ENCODE measurements at places on chromosomes 4 and X. TPM values are rescaled to one million over a fixed set of nuclear protein-coding genes. Genes with fewer than 3 reads are reported as not detected.

The FAM236D gene
- polyA plus RNA-seq, result not detected

The LDB2 gene
- polyA plus RNA-seq, result not detected

The POU4F2 gene
- polyA plus RNA-seq, result not detected

The RIPPLY1 gene
- polyA plus RNA-seq, result 0.10 TPM

DNA sequence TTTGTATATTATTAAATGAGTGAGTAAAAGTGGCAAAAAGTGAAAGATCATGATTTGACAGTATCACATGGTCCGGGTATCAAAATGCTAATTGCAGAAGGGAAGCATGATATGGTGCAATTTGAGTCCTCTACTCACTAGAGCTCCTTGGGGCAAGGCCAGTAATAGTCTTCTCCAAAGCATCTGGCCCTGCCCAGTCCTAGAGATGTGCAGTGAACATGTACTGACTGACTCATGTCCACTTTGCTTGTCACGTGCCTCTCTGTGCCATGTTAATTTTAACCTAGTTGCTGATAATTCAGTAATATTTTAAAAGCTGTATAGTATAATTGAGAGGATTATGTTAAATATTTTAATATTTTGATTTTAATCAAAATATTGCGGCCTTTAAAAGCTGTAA is 54.6 kb upstream of the TENM3 start:
- DNase-seq, result no peak

DNA sequence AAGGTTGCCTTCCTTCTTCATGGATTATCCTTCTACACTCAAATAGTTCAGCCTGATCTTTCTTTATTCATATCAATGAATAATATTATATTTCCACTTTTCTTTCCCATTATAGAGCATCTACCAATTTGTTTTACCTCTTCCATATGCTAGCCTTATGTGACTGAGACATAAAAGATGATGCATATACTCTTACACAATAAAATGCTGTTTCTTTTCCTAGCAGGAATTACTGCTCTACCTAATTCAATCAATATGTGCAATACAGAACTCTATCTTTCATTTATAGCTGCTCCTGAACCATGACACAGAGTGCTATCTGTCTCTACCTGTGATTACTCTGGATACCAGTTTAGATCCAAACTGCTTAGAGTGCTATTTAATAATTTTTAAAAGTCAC is 2334.0 kb downstream of the PCDH7 start:
- no peak for DNase-seq

DNA sequence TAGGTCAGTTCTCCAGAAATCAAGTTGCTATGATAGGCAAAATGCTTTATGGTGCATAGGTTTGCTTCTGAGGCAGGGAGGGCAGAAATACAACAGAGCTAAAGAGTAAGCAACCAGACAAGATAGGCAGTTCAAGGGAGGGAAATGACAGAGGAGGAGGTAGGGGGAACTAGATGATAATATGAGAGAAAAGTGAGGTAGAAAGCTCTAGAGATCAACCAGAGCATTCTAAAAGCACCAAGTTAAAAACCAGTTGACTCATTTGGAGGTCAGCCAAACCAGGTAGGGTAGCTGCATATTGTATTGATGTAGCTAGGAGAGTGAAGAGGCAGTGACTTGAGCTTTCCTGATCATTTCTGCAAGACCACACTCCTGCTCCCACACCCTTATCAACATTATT is 49.0 kb upstream of the SLC16A2 start:
- no peak for DNase-seq

The VEGFD gene
- 0.62 TPM for polyA plus RNA-seq

The ADH7 gene
- not detected for polyA plus RNA-seq

GRCh38 chr4:37759833-37760232 is 66.7 kb upstream of the PGM2 start:
- no peak for DNase-seq

The PRDM5 gene
- polyA plus RNA-seq, result 6.5 TPM

DNA sequence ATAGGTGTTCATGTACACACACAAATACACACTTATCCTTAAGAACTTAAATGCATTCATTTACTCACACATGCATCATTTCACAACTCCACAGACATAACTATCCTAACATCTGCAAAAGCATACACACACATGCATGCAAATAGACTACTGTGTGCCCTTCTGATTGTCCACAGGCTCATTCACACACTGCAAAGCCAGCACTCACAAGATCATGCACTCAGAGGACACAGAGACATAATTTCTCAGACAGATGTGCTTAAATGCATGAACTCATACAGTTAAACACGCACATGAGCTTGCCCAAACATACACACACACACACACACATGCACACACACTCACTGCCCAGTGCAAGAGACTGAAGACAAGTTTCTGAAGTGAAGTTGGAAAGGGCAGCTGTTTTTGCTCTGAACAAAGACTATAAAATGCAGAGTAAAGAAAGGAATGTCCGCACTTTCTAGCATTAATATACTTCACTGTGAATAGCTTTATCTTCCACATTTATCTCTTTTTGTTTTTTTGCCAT is 1018.0 kb upstream of the HS3ST1 start:
- no peak for DNase-seq

DNA sequence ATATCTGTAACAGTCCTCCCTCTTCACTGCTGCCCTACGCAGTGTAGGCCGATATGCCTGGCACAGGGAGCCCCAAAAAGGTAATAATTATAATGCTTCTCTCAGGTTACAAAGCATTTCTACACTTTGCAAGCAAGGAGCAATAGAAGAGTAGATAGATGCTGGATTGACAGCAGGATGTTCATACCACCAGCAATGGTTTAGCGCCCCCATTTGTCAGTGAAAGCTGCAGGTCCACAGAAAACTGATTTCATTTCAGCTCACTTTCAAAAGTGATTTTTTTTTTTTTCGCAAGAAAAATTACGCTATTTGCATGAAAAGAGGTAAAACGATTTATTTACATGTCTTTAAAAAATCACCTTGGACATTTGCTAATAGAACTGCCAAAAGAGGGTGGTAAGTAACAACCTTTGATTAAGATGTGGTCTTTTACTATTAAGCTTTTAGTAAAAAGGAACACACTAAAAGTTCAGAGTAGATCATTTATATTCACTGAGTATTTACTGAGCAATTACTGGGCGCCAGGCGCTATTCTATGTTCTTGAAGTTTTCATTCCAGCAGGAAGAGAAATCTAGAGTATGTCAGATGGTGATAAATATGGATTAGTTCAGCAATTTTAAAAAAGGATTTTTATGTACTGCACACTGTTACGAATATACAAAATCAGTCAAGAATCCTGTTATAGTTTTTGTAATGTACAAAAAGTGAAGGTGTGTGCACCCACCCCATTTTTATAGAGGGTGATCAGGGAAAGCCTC is 34.4 kb downstream of the HPF1 start:
- DNase-seq, result no peak

DNA sequence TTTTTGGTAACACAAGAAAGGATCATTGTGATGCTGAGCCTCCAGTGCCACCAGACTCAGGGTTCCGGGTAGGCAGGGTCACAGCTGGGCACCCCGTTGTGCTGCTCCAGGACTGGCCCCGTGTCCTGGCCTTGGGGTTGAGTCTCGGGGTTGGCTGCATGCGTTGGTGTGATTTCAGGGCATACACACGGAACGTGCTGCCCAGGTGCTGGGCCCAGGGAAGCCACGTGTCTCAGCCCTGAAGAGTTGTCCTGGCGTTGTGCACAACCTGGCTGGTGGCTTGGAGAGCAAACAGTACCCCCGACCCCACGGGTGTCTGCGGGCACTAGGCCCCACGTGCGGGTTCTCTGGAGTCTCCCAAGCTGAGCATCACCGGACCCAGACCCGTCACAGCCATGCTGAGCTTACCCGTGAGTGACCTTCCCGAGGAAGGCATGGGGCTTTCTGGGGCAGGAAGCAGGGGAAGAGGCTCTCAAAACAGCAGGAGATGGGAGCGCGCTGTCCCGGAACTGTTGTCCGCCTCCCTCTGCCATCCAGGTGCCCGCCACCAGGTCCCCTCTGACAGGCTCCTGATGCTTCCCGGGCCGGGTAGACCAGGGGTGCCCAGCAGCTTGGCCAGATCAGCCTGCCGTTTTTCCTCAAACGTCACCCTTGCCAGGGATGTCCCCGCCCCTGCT is 66.1 kb upstream of the ENPP6 start:
- DNase-seq, result no peak

The KCNIP4 gene
- polyA plus RNA-seq, result not detected

The VSIG4 gene
- polyA plus RNA-seq, result not detected

DNA sequence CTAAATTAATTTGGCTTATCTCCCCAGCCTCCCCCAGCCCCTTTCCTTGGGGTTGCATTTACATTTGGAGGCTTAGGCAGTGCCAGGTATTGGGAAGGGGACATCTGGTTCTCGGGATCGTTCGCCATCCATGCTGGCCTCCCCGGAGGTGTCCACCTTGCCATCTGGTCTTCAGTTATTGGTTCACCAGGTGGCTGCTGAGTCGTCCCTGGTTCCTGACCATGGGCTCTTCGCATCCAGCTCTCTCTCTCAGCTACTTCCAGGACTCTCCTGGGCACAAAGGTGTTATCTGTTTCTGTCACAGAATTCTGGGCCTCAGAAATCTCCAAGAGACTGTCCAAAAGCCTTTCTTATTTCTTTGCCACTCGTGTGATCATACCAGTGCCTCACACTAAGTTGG is 75.4 kb upstream of the SCOC start:
- DNase-seq, result no peak

The CFAP47 gene
- 0.03 TPM for polyA plus RNA-seq

The OPRPN gene
- polyA plus RNA-seq, result not detected

DNA sequence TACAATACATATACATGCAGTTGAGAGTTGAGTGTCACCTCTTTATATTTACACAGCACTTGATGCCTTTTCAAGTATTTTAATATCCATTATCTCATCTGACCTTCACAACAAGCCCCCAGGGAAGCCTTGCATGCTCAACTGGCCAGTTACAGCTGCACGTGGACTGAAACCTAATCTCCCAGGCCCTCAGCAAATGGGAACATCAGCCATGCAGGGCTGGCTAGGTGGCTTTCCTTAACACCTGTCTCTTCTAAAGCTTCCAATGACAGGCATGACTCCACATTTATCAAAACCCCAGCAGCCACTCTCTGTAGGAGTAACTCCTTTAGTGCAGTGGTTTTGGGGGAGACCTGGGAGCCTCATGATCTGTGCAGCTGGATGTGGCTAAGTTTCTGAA is 56.4 kb downstream of the PHKA2 start:
- DNase-seq, result no peak

The AKAP4 gene
- polyA plus RNA-seq, result not detected

GRCh38 chr4:5156682-5157081 is 105.4 kb downstream of the STK32B start:
- DNase-seq, result no peak

The CT45A10 gene
- polyA plus RNA-seq, result not detected

DNA sequence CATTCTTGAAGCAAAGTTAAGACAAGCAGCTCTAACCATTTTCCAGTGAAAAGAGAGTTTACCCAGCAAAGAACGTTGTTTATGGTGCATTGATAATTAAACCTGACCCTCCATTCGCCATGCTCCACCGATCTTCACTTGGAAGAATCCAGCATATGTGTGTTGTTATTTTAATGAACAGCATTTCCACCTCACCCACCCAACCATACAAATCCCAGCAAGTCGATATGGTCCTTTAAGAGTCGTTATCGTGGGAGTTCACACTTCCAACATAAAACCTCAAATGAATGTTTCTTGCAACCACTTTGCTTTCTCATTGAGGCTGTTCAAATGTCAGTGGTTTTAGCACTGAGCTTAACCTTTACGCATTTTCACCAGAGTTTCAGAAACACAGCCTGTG is 147.4 kb upstream of the LDB2 start:
- no peak for DNase-seq

GRCh38 chrX:48971249-48972219 is at the start of gene KCND1:
Gene KCND1, minus strand, starts transcription at chrX:48971844. Its CDS starts 1,573 bp downstream, at chrX:48970271.
- no peak for DNase-seq

GRCh38 chr4:104878936-104879335 is 267.7 kb upstream of the TET2 start:
- no peak for DNase-seq

The PNMA6F gene
- polyA plus RNA-seq, result not detected

The GUCY1A1 gene
- polyA plus RNA-seq, result not detected

DNA sequence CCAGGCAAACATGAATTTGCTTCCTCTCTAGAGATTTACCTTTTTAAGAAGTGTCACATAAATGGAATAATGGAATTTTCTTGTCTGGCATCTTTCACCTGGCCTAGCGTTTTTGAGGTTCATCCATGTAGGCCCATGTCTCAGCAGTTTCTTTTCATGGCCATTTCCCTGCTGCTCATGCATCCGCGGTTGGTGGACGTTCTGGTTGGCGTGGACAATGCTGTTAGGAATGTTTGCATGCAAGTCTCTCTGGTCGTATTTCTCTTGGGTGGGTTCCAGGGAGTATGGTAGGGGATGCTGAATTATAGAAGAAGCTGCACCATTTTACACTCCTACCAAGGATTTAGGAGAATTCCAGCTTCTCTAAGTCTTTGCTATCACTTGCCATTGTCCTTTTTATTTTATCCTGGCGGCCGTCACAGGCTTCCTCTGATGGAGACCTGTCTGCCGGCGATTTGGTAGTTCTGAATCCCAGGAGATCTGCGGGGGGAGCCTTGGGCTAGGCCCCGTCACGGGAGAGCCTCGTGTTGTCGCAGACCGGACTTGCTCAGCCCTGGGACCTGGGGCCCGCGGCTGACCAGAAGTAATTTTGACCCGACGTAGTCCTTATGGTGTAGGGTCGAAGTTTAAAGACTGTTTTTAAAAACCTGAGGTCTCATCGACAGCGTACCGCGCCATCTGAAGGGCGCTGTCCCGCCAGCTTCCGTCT is 56.9 kb upstream of the TADA2B start:
- DNase-seq, result peak; percentile 23

- no peak for DNase-seq
Measured at GRCh38 chr4:4529392-4529791, 12.5 kb downstream of the STX18 start.

- no peak for DNase-seq
Measured at GRCh38 chrX:134685668-134686067, 27.4 kb upstream of the PLAC1 start.

GRCh38 chr4:76752861-76753501 is 145.0 kb downstream of the SOWAHB start:
- no peak for DNase-seq

GRCh38 chrX:25005034-25005381 is 10.8 kb downstream of the ARX start:
- no peak for DNase-seq

The RPS6KA6 gene
- polyA plus RNA-seq, result 4.6 TPM

DNA sequence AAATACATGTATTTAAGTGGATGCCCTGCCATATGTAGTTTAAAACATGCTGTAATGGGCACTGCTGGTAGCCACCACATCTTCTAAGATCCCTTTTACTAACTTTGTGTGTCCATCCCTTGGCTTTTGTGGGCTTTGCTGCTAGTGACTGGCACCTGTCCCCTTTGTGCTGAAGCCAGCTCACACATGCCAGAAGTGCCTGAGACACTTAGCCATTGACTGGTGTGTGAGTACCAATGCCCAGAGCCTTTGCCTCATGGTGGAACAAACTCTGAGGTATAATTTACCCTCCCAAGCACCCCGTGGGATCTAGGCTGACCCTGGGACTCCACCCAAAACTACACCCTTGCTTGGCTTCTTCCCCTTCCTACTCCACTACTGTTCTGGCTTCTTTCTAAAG is 33.0 kb downstream of the ARHGAP6 start:
- DNase-seq, result no peak

- DNase-seq, result no peak
Measured at GRCh38 chr4:182338063-182338462, 94.9 kb downstream of the TENM3 start.

GRCh38 chr4:92104506-92104905 is 199.3 kb upstream of the GRID2 start:
- no peak for DNase-seq

The MAGEA6 gene
- polyA plus RNA-seq, result 11.3 TPM

The SLC9B2 gene
- polyA plus RNA-seq, result 7.3 TPM

The MANBA gene
- polyA plus RNA-seq, result 8.3 TPM
